T-cell (primary cell): ENCODE measurements at places on chromosomes 11 and 22. TPM values are rescaled to one million over a fixed set of nuclear protein-coding genes. Genes with fewer than 3 reads are reported as not detected.

- DNase-seq, result no peak
Measured at GRCh38 chr11:61709572-61709971, 29.4 kb downstream of the DAGLA start.

GRCh38 chr11:128058580-128059208 is 528.7 kb downstream of the ETS1 start:
- no peak for DNase-seq

- peak; percentile 34 for DNase-seq
Measured at GRCh38 chr11:63212742-63213141, 30.7 kb downstream of the SLC22A25 start.

GRCh38 chr11:64078284-64078683 is 42.6 kb downstream of the FLRT1 start:
- no peak for DNase-seq

The SAA2 gene
- 10.2 TPM for total RNA-seq

DNA sequence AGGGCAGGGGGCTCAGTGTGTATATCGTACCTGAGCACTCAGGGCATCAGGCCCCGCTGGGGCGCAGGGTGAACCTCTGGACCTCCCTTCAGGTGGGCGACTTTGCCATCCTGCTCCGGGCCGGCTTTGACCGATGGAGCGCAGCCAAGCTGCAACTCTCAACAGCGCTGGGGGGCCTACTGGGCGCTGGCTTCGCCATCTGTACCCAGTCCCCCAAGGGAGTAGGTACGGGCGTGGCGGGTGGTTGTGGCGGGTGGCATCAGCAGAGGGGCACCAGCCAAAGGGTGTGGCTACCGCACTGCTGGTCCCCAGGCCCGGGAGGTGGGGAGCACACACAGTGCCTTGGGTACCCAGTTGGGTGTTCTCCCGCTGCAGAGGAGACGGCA is 6.3 kb downstream of the SLC39A13 start:
- DNase-seq, result no peak

DNA sequence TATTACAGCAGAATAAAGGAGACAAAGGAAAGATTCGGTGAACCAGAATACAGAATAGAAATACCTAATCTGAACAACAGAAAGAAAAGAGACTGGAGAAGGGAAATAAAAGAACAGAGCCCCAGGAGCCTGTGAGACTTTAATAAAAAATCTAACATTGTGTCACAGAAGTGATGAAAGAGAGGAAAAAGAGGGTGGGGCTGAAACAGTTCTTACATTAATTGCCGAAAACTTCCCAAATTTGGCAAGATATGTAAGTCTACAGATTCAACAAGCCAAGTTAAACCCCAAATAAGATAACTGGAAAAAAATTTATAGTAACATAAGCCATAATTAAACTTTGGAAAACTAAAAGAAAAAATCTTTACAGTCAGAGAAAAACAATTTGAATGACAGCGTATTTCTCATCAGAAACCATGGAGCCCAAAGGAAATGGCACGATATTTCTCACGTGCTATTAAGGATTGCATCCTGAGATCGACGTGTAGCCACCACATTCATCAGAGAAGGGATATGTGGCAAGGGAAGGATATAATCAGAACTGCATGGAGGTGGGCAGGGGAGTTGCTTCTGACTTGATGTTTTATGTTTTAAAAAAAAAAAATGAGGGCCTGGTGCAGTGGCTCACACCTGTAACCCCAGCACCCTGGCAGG is 73.9 kb downstream of the SGSM3 start:
- no peak for DNase-seq

The LRRC10B gene
- total RNA-seq, result not detected

- DNase-seq, result no peak
Measured at GRCh38 chr11:61771985-61772455, 19.6 kb downstream of the MYRF start.

- DNase-seq, result no peak
Measured at GRCh38 chr11:9825315-9825714, 161.4 kb downstream of the SWAP70 start.
